ENCODE measurements at places on chromosomes 16 and 17.

- DNase-seq: no peak
Measured at GRCh38 chr17:83076938-83077337, 2.5 kb upstream of the METRNL start.

DNA sequence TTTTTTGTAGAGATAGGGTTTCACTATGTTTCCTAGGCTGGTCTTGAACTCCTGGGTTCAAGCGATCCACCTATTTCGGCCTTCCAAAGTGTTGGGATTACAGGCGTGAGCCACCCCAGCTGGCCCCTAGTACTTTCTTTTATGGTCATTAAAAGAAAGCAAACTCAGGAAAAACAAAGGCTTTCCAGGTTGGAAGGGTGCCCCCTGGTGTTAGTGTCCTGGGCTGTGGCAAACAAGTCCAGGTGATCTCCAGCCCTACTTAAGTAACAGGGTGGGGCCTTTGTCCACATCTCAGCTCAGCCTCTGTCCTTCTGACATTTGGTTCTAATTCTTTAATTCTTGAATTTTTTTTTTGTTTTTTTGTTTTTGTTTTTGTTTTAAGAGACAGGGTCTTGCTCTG, 6.9 kb downstream of the IGFBP4 start:
- no peak for DNase-seq

GRCh38 chr16:80369138-80369958, 171.4 kb upstream of the DYNLRB2 start:
- no peak for DNase-seq

- DNase-seq: no peak
Measured at GRCh38 chr17:47172696-47173565, 16.2 kb downstream of the CDC27 start.

GRCh38 chr16:70687102-70687511, 1.3 kb upstream of the MTSS2 start:
- no peak for DNase-seq

Measured in cortex of kidney (tissue), 1 donor.